ENCODE measurements at places on chromosomes 2 and 18. TPM values are rescaled to one million over a fixed set of nuclear protein-coding genes. Genes with fewer than 3 reads are reported as not detected.

Gene IL18R1
- total RNA-seq: 4.5 TPM

DNA sequence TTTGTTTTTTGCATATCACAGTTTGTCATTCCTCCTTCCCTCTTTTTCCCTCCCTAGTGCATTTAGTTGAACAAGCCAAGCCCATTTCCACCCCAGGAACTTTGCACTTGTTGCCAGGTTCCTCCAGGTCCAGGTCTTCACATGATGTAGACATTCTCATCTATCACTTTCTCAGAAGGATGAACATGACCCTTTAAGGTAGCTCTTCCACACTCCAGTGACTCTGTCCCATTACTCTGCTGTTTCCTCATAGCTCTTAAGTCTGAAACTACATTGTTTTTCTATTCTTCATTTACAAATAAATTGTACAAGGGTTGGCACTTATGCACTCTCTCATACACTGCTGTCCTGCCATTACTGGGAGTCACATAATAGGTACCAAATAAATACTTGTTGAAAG lies 6.1 kb downstream of the KYNU start:
- no peak for DNase-seq

DNA sequence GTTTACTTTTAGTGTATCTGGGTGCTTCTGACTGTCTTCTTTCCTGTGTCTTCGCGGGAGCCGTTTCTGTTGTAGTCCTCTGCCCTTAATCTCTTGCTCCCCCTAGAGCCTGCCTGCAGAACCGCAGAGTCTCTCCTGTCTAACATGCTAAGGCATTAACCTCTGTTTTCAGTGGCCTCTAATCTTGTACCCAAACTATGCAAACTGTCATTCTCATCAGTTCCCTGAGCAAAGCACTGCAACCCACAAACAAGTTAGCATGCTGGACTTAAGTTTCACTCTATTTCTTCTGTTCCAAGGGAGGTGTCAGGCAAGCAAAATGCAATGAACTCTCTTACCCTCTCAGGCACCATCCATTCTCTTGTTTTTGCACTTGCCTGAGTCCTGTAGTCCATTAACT lies 138.4 kb downstream of the OTX1 start:
- no peak for DNase-seq

Gene RAPGEF4
- total RNA-seq: 11.3 TPM

Gene VIT
- total RNA-seq: 23.1 TPM

Gene ZEB2
- 161 TPM for total RNA-seq

- peak; percentile 1 for DNase-seq
These were observed 51.5 kb upstream of the DCC start for GRCh38 chr18:52288403-52289004.

DNA sequence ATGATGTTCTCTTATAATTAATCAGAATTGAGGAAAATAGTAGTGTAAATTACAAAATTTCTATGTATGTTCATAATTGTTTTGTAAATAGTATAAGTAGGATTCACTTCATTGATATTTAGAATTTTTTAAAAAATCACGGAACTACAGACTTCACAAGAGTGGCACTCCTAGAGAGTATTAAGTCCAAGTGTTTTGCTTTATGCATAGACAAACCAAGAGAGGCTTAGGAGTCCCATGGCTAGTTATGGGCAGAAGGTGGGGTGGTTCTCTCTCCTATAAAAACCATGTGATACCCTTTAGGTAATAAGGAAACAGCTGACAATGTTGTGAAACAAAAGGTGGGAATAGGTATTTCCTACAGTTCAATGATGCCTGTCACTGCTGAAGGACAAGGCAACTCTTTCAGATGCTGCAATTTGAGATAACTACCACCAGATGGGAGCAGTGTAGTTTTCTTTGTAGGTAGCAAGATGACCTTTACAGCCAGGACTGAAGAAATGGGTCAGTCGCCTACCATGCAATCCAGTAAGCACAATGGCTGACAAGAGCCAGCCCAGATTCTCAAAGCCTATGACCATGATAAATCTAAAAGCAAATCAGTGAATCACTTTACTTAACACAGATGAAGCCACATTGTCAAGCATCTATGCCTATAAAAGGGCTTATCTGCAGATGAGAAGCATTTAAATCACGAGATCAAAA lies 83.9 kb downstream of the AAK1 start:
- DNase-seq: peak; percentile 21

- no peak for DNase-seq
These were observed 876.0 kb downstream of the SLC4A3 start for GRCh38 chr2:220503431-220503830.

DNA sequence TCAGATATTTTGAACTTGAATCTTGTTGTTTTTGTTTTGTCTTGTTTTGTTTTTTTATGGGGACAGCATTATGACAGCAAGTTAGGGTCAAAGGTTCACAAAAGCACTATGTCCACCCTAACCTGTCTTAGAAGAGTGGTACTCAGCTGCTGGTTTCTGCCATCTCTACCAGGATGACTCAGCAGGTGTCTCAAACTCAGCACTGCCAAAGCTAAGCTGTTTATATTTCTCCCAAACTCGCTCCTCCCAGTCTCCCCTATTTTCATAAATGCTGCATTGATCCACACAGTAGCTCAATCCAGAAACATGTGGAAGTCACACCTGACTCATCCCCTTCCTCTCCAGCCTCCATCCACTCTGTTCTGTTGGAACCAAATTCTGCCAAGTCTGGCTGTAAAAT lies 134.9 kb downstream of the ZBTB7C start:
- DNase-seq: no peak

Gene OR6B2
- not detected for total RNA-seq

- DNase-seq: peak; percentile 83
These were observed 65.8 kb downstream of the ARHGAP28 start for GRCh38 chr18:6795307-6795706.

GRCh38 chr2:226953206-226953605 lies 117.4 kb downstream of the RHBDD1 start:
- no peak for DNase-seq

Gene PAX3
- 4.8 TPM for total RNA-seq

- no peak for DNase-seq
These were observed 58.8 kb upstream of the HDAC4 start for GRCh38 chr2:239459606-239460005.

Gene ADGRF3
- not detected for total RNA-seq

- no peak for DNase-seq
These were observed 90.1 kb downstream of the TCF4 start for GRCh38 chr18:55497825-55498403.

Gene LYPD6
- total RNA-seq: 4.2 TPM

Gene NLRC4
- total RNA-seq: 1.7 TPM

- DNase-seq: no peak
These were observed 13.3 kb upstream of the TMX3 start for GRCh38 chr18:68728081-68728700.

DNA sequence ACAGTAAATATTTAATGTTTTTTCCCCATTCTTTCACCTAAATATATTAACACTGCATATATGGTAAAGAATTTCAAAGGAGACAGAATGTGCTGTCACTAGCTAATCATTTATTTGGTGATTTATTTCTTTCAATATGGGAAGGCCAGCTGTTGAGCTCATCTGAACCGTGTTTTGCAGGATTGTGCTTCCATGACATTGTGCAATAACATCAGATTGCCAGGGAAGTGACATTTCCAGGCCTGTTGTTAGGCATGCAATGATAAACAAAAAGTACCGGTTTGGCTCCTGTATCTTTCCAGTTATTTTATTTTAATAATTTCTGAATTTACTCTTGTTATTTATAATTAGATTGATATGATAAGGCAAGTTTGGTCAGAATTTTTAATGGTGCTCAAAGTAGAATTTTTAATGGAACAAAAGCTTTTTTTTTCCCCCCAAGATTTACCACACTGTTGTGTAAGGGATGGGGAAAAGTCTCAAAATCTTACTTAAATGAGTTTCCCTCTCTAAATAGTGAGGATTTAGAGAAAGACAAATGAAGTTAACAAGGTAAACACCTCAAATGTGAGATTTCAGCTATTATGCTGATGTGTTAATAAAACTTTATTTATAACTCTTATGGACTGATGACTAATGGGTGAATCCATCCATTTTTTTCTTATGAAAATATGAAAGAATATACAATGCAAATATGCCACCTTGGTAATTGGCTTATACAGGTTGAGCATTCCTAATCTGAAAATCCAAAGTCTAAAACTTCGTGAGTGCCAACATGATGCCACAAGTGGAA lies 52.7 kb downstream of the MALT1 start:
- DNase-seq: no peak

GRCh38 chr18:8106603-8107002 lies 502.6 kb upstream of the RAB12 start:
- DNase-seq: no peak

DNA sequence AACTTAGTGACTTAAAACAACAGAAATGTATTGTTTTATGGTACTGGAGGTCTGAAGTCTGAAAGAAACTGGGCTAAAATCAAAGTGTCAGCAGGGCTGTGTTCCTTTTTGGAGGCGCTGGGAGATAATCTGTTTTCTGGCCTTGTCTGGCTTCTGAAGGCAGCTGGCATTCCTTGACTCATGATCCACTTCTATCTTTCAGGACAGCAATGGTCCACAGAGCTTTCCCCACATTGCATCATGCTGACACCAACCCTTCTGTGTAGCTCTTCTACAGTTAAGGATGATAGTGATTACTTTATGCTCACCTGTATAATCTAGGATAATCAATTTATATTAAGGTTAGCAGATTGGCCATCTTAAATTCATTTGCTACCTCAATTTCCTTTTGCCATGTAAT lies 392.1 kb downstream of the TDRD15 start:
- DNase-seq: no peak
